Suppressor macrophage treated with lipopolysaccharide for 4 hours (primary cell): ENCODE measurements at places on chromosomes 13 and 19.
A peak's percentile ranks its signal among the peaks of the same experiment; 100 is the strongest.

- DNase-seq: no peak
Measured at GRCh38 chr19:15759962-15760565, 22.3 kb downstream of the OR10H3 start.

DNA sequence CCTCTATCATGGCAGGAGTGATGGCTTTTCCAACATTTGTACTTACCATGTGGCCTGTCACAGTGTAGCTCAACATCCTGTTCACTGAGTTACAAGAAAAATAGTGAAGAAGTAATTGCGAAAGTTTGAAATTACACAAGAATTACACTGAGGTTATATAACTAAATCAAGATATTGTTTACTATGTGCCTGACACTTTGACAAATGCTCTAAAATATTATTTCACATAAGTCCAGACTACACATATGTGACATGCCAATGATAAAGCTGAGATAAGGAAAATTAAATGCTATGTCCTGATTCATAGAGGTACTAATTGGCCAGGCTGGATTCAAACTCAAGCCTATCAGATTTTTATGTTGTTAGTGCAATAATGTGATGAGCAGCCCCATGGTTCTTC, 451.7 kb downstream of the PCDH9 start:
- DNase-seq: no peak

- no peak for DNase-seq
Measured at GRCh38 chr13:20414546-20415305, 110.9 kb downstream of the CRYL1 start.

DNA sequence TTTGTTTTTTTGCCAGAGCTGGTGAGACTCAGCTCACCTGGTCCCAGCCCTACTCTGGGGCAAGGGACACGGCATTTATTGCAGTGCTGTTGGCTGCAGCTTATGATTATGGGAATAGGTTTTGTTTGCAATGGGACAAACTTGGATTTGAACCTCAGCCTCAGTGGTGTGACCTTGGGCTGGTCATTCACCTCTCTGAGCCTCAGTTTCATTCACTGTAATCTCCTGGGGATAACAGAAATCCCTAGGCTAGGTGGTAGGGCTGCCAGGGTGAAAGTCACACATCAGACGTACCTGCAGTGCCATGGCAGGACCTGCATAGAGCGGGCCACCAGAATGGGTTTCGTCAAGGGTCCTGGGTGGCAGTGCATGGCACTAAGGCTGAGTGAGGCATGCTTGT, 73.7 kb upstream of the MEDAG start:
- no peak for DNase-seq

DNA sequence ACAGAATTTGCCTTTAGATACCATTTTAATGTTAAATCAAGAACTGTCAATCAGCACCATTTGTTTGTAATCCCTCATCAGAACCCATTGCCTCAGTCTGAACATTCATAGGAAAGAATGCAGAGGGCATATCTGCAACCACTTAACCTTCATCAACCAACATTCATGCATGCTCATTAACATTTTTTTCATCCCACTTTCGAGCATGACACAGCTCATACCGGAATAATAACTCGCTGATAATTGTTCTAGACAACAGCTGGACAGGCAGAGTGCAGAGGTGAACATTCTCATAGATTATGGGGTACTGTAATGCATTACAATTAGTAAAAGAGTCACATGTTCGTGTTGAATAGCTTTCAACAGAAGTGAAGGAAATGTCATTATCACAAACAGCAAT, 216.8 kb downstream of the DIAPH3 start:
- no peak for DNase-seq

GRCh38 chr19:38245826-38246498, 10.2 kb downstream of the PPP1R14A start:
- no peak for DNase-seq

GRCh38 chr13:97505017-97505416, 71.0 kb downstream of the RAP2A start:
- DNase-seq: no peak

GRCh38 chr19:17685451-17686022, 2.6 kb downstream of the UNC13A start:
- no peak for DNase-seq

DNA sequence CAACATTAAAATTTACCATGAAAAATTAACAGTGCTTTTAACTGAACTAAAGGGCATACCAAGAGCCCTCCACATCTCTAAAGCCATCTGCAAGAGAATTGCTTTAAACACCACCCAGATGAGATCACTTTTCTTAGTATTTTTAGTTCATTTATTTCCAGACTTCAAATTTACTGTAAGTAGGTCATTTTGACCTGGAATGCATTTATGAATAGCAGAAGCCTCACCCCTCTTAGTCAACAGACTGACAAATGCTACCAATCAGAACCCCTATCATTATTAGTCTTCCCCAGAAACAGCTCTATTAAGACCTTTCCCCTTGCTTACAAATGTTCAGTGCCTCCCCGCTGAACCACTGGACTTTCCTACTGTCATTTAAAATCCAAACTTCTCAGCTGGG, 27.3 kb downstream of the RUBCNL start:
- no peak for DNase-seq

DNA sequence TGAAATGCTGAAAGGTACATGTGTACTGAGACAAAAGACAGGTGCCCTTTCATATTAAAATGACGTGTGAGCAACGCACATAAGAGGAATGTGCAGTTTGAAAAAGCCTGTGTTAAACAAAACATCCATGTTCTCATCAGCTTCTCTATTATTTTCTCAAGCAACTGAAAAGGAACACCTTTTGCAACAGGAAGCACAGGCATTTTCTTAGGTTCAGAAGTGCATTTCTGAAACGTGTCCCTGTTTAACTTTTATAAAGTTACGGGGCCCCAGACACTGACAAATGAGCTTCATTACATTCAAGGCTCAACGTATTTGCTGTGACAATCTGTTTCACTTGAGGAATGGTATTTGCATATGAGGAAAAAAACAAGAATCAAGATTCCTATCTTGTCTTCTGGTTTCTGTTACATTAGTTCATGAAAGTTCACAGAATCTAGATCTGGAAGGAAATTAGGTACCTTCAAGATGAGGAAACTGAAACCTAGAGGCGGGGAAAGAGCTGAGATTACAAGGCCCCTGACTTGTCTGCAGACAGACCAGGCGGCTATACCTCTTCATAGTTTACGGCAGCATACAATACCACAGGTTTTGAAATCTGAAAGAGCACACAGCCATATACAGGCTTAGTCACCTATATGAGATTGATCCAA, 431.7 kb downstream of the KLF12 start:
- no peak for DNase-seq

DNA sequence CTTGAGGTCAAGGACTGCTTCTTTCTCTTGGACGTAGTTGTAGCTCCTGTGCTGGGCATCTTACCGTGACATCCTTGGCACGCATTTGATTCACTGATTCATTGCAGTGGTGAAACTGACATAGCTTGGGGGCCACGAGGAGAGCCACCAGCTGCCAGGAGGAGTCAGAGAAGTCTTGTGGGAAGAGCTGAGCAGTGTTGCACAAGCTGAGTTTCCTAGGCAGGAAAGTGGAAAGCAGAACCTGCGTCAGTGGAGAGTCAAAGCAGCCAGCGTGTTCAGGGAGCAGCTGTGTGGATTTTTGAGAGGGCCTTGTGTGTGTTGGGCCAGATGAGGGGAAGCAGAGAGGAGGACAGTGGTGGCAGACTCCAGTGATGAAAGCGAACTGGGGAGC, 5.3 kb upstream of the GPR183 start:
- DNase-seq: peak; percentile 99

DNA sequence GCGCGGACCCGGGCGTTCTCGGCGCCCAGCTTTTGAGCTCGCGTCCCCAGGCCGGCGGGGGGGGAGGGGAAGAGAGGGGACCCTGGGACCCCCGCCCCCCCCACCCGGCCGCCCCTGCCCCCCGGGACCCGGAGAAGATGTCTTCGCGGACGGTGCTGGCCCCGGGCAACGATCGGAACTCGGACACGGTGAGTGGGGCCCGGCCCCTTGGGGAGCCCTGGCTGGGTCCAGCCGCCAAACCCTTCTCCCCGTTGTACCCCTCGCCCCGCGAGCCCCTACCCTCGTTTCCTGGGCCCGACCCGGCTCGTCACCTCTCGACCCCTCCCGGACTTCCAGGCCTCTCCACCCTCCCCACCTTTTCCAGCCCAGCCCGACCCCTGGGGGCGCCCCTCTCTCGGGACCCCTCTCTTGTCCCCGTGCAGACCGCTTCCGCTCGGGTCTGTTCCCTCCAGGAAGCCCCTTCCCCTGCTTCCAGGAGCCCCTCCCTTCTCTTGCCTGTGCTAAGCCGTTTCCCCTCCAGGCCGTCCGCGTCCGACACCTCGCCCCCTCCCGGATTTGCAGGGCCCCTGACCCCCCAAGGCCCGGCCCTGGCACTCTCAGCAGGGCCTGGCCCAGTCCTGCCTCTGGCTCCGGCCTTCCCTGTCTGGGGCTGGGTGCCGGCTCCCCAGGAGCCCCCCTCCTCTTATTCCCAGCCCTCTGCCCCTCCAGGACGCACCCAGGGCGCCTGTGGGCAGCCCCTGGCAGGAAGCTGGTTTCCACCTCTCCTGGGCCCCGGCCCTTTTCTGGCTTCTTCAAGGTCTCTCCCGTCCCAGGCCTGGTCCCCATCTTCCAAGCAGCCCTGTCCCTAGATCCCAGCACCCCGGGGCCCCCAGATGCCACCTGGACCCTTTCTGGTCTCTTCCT, 632 bp downstream of the MARK4 start:
- peak; percentile 7 for DNase-seq

DNA sequence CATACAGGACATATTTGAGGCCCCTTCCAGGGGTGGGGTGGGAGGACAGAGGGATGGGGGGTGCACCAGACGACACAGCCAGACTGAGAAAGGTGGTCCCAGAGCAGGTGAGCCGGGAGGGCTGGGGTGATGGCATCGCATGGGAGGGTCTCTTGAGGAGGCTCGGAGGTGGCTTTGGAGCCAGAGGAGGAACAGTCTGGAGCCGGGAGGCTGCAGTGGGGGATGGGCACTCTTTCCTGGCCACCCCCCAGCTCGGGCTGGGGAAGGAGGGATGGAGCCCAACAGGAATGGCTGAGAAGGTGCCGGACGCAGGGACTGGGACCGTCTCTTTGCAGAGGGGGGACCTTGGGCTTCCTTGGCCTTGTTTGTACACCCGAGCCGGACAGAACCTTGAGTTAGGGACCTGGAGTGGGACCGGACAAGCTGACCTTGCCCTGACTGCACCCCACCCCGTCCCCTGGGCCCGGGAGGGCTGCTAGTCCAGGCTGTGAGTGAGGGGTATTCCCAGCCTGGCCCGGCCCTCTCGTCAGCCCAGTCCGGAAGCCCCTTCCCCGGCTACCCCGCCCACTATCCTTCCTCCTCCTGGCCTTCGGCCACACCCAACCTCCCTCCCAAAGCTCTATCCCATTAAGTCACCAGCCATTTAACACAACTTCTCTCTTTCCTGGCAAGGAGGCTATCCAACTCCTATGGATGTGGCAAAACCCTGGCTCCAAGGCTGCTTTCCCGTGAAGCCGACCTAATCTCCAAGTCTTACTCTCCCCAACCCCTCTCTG, 816 bp upstream of the TBXA2R start:
- peak; percentile 42 for DNase-seq

- DNase-seq: peak; percentile 86
Measured at GRCh38 chr19:55325172-55325571, at the start of gene TMEM150B. TSS of gene TMEM150B (minus strand) at chr19:55325341. CDS start at chr19:55321036, 4,305 bp downstream.

DNA sequence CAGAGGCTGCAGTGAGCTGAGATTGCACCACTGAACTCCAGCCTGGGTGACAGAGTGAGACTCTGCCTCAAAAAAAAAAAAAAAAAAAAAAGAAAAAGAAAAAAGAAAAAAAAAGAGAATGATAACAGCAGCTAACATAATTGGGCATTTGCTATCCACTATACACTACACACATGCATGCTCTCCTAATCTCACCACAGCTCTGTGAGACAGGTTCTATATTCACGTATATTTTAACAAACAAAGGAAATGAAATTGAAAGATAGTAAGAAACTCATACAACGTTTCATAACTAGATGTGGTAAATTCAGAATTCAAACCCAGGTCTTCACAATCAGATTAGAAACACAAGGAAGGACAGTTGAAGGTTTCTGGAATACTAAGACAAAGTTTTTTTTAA, 265.7 kb downstream of the DIAPH3 start:
- DNase-seq: no peak

DNA sequence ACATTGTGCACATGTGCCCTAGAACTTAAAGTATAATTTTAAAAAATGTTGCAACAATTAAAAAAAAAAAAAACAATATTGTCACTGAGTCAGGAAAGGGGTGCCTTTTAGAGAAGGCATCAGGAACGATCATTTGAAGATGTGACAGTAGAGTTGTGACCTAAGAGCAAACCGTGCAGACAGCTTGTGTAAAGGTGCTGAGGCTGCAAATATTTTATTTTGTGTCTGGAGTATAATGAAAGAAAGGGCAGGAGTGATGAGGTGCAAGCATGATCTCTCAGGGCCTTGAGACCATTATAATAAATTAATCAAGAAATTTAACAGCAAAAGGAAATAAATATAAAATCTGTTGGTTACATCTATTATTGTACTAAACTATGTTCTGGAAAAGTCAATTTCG, 1219.7 kb downstream of the OLFM4 start:
- DNase-seq: no peak

GRCh38 chr13:52405369-52405766, 604 bp downstream of the THSD1 start:
- DNase-seq: no peak

- DNase-seq: peak; percentile 79
Measured at GRCh38 chr13:21478881-21479808, 20.0 kb upstream of the ZDHHC20 start.

- no peak for DNase-seq
Measured at GRCh38 chr13:28922341-28922740, 102.2 kb downstream of the MTUS2 start.

DNA sequence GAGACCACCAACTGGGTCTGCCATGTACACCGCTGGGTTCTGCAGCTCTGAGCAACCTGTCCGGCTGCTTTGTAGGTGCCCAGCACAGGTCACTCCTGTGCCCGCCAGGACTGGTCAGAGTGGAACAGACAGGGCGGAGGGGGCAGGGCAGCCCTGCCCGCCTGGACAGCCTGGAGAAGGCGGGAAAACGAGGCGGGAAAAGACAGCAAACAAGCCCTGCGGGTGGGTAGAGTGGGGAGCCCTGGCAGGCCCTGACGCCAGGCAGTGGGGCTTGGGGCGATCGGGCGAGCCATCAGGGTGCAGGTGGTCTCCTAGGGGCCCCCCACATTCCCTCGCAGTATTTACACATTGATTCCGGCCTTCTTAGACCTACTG, 533 bp upstream of the UHRF1 start:
- no peak for DNase-seq

DNA sequence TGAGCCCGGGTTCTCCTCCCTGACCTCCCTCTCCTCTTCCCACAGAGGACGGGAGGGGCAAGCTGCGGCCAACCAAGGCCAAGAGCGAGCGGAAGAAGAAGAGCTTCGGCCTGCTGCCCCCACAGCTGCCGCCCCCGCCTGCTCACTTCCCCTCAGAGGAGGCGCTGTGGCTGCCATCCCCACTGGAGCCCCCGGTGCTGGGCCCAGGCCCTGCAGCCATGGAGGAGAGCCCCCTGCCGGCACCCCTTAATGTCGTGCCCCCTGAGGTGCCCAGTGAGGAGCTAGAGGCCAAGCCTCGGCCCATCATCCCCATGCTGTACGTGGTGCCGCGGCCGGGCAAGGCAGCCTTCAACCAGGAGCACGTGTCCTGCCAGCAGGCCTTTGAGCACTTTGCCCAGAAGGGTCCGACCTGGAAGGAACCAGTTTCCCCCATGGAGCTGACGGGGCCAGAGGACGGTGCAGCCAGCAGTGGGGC, 162.2 kb downstream of the KDM4B start:
- peak; percentile 34 for DNase-seq

- DNase-seq: peak; percentile 3
Measured at GRCh38 chr19:32201636-32202051, 143.8 kb upstream of the ZNF507 start.
